A549 treated with dexamethasone at 1 μM for 4 hours (cell line): ENCODE measurements at places on chromosomes 1 and 21. TPM values are rescaled to one million over a fixed set of nuclear protein-coding genes. Genes with fewer than 3 reads are reported as not detected.

Gene AMY2A
- not detected in 5 replicates for total RNA-seq

Gene MCM3AP
- total RNA-seq, result 26.6 to 42.7 TPM (median 40.3 TPM) in 5 replicates

Gene SETSIP
- 0.11 TPM in 1 of 5 replicates, not detected in the others for total RNA-seq

Gene SFT2D2
- 16.0 to 19.9 TPM (median 17.3 TPM) in 5 replicates for total RNA-seq

Gene S100A8
- not detected in 5 replicates for total RNA-seq

Gene ALX3
- not detected in 5 replicates for total RNA-seq

Gene ETV3L
- total RNA-seq, result not detected in 5 replicates

Gene FAM163A
- not detected in 5 replicates for total RNA-seq

Gene CRYAA
- 0.07 to 0.18 TPM in 2 of 5 replicates, not detected in the others for total RNA-seq

Gene LCE2C
- not detected in 5 replicates for total RNA-seq

Gene OR2G3
- not detected in 5 replicates for total RNA-seq

Gene TBX15
- 0.02 to 0.07 TPM (median 0.05 TPM) in 5 replicates for total RNA-seq

Gene MPL
- 0.15 to 0.25 TPM (median 0.16 TPM) in 3 of 5 replicates, not detected in the others for total RNA-seq

Gene PYGO2
- 19.4 to 23.1 TPM (median 22.1 TPM) in 5 replicates for total RNA-seq

Gene DMRTA2
- 0.06 to 0.18 TPM (median 0.09 TPM) in 5 replicates for total RNA-seq
